ENCODE measurements at places on chromosomes 16 and 17.

DNA sequence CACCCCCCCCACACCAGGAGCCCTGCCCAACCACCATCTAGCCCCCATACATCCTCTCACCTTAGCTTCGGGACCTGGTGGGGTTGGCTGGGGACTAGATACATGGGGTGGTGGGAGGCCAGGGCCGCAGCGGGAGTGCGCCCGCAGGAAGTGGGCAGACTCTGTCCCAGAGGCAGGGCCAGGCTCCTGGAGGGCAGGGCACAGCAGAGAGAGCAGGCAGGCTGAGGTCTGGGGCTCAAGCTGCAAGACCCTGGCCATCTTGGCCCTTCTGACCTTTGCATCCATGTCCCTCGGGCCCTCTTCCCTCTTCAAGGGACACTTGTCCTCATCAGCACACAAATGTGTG, 2.7 kb downstream of the ENKD1 start:
- DNase-seq: no peak

DNA sequence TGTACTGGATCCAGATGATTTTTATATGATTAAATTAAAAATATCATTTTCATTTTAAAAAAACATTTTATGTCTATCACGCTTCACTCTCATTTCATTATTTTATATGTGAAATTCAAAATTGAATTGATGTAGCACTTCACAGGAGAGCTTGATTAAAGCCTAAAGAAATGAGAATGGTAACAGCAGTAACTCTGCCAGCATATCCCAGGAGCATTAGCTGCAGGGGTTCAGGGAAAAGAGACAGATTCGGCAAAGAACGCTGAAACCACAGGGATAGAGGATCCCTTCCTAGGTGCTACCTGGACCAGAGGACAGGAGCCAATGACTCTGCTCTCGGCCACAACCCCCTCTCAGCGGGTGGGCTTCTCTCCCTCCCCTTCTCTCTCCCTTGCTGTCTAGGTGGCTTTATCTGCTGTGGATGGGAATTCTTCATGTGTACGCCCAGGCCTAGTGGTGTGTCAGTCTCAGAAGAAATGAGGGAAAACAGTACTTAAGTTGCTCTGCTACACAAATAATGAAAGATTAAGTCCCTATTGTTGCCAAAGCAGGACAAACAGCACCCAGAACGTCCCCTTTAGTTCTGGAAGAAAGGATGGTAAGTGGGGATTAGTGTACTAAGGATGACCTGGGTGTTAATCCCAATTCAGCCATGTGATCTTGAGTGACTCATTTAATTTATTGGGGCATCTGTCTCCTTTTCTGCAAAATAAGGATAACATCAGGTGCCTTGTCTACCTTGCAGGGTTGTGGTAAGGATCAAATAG, 123.3 kb downstream of the CDK5R1 start:
- no peak for DNase-seq

DNA sequence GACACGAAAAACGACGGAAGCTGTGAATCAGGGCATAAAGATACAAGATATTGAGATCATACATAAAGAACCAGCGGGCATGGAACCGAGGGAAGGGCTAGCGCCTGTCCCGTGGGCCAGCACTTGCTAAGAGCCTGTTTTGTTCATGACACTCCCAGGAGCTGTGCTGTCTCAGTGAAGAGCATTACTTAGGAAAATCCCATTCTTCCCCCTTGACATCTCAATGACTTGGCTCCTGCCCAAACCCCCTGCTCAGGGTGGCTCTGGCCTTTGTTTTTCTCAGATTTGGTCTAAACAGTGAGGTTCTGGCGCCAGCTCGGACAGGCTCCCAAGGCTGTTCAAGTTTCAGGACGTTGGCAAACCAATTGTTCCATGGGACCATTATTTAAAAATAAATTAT, 79.1 kb upstream of the SEC14L1 start:
- DNase-seq: no peak

DNA sequence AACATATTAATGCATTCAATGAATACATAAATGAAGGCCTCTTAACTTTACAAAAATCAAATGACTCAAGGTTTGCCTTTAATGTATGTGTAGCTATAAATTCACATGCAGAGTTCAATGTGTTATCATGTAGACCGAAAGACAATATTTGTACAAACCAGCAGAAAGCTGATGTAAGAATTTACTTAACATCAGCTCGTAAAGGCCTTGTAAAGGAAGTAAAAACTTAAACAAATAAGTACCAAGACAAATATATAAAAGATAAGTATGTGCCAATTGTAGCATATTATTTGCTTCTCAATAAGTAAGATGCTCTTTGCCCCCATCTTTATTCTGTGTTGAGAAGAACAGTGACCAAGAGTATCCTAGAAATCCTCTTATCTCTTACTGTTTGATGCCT, 105.7 kb downstream of the SYCE1L start:
- no peak for DNase-seq

DNA sequence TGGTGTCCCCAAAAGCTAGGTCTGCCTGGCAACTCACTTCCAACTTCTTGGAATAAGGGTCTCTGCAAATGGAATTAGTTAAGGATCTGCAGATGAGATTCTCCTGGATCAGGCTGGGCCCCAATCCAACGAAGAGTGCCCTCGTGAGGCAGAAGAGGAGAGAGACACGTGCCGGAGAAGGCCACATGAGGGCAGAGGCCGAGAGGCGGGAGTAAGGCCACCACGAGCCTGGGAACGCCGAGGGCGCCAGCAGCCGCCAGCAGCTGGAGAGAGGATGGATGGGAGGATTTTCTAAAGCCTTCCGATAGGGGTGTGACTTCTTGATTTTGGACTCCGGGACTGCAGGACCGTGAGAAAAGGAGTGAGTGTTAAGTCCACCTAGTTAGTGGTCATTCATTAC, 76.3 kb downstream of the JPH3 start:
- no peak for DNase-seq

DNA sequence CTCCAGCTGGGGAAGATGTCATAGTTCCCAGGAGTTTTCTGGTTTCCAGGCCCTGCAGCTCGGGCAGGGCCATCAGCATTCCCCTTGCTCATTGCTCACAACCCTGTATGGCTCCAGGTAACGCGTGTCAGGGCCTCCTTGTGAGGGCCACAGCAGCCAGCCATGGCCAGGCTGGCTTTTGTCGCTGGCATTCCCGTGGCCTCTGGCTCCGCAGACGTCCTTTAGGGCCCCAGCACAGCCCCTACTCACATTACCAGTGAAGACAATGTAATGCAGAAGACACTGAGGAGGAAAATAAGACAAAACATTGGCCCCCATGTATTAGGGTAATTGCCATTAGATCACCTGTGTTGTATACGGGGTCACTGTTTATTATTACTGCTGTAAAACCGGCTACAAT, 1799.0 kb downstream of the TP53TG3F start:
- no peak for DNase-seq

DNA sequence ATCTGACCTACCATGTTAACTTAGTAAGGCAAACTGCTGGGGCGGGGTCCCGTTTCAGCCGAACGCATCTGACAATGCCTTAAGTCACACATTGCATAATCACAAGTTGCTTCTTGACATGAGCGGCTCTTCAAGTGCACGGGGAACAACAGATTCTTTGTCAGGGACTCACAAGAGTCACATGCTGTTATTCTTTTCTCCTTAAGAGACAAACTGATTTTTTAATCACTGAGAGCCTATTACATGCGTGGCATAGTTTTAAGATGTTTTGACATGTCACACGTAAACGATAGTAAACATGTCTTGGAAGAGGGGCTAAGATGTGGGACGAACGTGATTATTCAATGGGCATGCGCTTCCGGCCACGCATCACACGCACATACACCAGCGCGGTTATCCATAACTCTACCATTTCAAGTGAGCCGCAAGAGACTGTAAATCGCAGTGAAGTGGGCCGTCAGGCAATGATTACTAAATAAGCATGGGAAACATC, 63.4 kb downstream of the ADCY9 start:
- DNase-seq: no peak

DNA sequence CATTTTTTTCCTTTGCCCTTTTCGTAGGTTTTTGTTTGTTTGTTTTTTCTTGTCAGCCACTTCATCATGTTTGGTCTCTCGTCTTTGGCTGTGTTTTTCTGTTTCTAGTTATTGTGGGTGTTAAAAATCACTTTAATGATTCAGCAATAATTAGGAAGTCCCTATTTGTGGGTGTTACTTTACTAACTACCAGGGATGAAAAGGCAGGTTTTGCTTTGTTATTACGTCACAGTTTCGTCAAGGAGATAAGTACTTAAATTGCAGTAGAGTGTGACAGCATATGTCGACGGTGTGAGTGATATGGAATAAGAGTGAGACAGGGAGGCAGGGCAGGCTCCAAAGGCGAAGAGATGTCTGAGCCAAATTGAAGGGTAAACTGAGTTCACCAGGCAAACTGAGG, 479.6 kb downstream of the WWOX start:
- no peak for DNase-seq

DNA sequence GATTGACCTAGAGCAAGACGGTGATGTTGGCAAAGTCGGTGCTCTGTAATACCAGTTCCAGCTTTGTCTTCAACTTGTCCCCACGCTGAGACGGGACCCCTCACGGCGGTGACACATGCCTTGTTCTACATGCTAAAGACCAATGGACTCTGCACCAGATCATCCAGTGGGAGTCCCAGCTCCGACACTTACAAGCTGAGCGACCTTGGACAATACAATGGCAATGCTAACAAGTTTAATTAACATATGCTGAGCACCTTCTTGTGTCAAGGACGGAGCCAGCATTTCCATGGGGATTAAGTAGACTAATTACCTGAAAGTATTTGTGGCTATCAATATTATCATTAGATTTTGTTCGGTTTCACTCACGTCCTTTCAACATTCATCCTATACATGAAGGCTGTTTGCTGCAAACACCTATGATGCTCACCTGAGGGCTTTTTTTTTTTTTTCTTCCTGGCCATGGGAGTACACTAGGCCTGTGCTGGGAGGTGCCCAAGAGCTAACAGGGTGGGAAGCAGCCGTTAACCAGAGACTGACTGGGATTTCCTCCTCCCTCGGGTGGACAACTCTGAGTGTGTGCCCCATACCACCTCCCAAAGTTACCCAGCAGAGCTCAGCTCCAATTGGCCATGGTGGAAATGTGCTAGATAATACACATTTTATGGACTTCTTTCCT, 308.6 kb upstream of the ZFHX3 start:
- DNase-seq: no peak

GRCh38 chr17:15364615-15365014, 23.2 kb upstream of the TEKT3 start:
- DNase-seq: no peak

DNA sequence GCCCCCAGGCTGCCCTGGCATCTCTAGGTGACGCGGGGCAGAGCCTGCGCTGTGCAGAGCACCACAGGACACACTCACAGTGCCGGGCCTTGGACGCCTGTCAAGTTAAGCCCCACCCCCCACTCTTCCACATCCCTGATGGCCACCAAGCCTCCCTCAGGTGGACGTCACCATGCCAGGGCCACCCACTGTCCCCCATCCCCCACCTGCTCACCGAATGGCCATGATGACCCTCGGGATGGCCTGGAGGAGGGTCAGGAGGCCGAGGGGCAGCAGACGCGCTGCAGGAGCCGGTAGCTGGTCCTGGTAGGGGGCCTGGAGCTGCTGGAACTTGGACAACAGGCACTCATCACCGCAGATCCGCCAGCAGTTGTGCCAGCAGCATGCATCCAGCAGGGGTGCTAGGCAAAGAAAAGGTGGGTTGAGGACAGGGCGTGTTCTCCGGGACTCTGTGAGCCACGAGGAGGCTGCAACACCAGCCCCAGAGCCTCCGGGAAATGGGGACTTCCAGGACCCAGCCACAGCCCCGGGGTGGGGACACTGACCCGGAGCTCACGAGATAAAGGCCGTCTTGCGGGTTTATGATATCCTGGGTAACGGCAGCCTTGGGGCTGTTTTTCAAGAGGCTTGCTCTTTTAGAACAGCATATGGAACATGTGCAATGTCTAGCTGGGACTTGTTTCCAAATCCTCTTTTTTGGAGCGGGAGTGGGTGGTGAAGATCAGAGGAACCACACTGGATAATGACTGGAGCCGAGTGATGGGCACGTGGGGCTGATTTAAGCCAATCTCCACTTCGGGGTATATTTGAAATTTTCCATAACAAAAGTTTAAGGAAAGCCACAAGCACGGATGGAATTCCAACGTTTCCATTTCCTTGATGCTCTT, 11.4 kb downstream of the C16orf95 start:
- DNase-seq: no peak

DNA sequence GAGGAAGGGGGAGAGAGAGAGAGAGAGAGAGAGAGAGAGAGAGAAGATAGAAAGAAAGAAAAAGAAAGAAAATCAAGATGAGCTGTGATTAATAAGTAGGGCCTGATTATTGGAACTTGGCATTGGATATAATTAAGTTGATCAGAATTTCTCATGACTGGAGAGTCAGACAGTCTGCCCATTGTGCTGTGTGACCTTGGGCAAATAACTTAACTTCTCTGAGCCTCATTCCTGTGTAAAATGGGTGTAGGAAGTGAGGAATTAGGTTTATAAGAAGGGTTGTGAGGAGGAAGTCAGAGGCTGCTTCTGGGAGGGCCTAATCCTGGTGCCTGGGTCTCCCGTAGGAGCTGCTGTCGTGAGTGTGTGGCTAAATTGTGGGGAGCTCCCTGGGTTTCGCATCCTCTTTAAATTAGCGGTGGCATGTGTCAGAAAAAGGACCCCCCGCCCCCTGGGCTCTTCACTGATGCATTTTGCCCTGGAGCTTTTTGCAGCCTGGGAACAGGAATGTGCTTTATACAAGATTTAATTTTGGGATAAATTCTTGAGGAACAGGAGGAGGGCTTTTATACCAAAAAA, 76.0 kb downstream of the CMIP start:
- no peak for DNase-seq

DNA sequence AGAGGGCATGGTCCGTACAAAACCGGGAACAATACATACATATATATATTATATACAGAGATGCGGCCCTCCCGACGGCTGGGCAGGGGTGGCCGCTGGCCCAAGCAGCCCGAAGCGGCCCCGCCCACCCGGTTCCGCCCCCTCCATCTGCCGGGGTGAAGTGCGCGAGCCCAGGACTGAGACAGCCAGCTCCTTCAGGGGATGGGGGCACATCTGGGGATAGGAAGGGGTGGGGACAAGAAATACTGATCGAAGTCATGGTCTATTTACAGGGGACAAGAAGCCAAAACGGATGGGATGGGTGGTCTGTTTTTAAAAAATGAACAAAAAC, 3.8 kb upstream of the SAMD14 start:
- DNase-seq: no peak

GRCh38 chr17:3256575-3256974, 41.6 kb downstream of the OR3A1 start:
- no peak for DNase-seq

GRCh38 chr16:11736903-11737302, 5.8 kb downstream of the TXNDC11 start:
- no peak for DNase-seq

DNA sequence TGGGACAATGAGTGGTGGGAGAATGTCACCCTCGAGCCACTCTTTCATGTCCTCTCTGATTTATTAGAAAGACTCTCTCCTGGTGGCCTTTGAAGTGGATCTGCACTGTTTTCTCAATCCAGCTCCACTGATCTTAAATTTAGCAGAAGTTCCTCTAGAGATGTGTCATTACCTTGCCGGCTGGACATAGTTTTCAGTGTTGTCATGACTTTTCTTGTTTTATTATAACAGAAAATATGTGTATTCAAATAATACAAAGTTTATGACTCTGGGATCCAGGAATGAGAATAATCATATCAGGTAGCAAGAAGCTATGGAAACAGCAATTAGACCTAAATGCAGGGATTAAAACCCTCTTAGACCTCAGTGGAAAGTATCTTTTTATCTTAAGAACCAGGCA, 247.5 kb upstream of the ELAC2 start:
- DNase-seq: no peak

GRCh38 chr17:11582217-11582616, 16.1 kb upstream of the DNAH9 start:
- no peak for DNase-seq

GRCh38 chr16:3065742-3066439, 451 bp downstream of the IL32 start:
- DNase-seq: no peak
